ENCODE measurements at places on chromosomes 3 and 15.
A peak's percentile ranks its signal among the peaks of the same experiment; 100 is the strongest.

- DNase-seq: no peak
Observed at GRCh38 chr3:150760431-150761200, 2.4 kb downstream of the SIAH2 start.

GRCh38 chr3:49723296-49723627 lies 489 bp downstream of the GMPPB start:
- peak; percentile 40 for DNase-seq

GRCh38 chr15:59438625-59439290 lies 772 bp downstream of the FAM81A start:
- peak; percentile 8 for DNase-seq

GRCh38 chr3:131730581-131730980 lies 227.8 kb upstream of the MRPL3 start:
- no peak for DNase-seq

DNA sequence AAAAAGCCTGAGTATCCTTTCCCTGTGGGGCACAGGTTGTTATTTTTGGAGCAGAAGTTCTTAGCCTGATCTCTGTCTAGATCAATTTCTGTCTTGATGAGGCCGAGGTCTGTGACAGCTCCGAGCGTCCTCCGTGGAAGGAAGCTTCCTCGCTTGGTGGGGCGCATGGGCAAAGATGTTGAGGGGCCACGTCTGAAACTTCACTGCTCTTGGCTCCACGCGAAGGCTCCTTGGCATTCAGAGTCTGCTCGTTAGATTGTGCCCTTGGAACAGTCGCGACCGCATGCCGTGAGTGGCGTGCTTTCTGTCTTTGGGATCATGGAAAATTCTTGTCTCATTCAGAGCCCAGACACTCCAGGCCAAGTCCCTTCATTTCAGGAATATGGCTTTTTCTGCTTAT lies 13.7 kb downstream of the GRK7 start:
- no peak for DNase-seq

DNA sequence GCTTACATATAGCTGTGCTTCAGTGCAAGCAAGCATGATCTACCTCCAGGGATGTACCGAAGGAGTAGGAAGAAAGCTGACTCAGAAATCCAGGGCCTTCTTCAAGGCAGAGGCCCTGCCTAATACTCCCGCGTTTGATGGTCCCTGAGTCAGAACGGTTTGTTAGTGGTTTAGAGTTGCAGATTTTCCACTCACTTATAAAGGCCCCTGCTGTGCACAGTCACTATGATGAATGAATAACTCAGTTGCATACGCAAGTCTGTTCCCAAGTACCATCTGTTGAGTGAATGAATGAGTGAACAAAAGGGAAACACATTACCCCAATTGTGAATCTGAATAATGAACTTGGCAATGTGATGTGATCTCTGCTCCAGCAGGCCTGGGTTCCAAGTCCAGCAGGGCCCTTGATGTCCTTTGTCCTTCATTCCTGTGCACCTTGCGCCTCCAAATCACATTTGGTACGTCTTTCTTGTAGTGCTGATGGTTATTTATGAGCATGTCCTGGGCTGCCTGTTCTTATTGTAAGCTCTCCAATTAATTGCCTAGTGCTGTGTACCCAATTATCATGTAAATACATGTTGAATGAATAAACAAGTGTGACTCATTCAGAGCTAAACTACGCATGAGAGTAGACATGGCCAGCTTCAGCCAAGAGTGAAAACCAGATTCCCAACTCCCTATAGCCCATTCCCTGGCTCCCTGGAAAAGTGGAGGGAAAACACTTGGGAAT lies 85.3 kb upstream of the LIMD1 start:
- peak; percentile 81 for DNase-seq

DNA sequence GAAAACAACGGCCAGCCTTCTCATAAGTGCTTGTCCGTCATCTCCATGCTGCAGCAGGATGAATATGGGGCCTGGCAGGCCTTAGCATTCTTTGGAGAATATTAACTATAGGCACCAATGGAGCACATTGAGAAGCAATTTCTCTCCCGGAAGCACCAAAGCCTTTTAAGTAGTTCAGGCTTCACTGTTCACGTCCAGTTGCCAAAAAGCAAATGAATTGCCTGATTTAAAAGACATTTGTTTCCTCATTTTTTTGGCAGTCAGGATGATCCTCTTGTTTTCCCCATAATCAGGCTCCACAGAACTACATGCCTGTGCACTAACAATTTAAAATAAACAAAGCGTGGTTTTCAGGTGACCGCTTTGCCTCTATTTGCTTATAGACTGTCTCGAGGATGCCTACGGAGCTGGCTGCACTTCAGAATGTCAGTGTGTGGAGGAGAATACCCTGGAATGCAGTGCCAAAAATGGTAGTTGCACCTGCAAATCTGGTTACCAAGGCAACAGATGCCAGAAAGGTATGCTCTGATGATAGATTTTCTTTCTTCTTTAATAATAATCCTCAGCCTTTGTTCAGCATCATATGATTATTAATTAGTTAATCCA lies 725.2 kb upstream of the GOLIM4 start:
- DNase-seq: no peak

DNA sequence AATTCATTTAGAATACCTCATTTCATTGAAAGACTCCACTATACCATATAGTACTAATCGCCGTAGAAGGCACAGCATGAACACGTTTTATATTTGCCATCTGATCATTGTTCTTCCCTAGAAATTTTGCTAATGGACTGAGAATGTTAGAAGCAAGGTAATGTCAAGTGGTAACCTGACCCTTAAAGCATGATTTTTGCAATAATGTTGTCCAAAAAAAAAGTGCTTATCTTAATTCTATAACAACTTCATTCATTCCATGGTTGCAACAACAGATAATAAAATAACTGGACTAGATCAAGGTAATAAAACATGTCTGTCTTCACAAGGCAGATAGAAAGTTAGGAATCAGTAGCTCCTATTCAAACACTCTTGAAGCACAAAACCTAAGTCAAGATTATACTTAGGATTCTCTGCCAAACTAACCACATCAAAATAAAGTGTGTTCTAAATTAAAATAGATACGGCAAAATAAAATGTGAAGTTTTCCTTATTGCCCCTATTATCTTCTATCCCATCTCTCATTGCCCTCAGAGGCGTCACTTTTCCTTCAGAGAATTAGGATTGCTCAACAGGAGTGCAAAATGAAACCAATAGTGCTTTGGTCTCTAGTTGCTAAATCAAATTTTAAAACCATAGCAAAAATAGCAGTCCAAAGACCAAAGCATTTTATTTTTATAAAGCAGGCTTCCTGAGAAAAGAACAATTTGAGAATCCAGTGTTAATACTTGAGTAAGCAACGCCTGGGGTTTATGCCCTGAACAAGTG lies 317.4 kb upstream of the UBE2E2 start:
- no peak for DNase-seq

- DNase-seq: no peak
Observed at GRCh38 chr3:146470425-146470990, 1.1 kb upstream of the PLSCR2 start.

DNA sequence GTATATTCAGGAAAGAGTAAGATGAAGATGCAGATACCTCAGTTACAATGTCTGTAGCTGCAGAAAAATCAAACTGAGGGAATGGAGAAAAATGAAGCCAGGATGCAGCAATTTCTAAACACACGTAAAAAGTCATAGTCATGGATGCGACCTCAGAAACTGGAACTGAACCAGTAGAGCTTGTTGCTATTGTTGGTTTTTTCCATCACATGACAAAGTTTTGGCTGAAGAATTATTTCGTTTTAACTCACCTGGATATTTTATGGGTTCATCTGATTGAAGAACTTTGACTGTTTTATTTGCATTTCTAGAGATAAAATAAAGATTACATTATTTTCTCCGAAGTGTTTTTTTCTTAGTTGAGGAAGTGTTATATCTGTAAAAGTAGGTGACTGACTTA lies 591.2 kb downstream of the ZBBX start:
- DNase-seq: no peak

DNA sequence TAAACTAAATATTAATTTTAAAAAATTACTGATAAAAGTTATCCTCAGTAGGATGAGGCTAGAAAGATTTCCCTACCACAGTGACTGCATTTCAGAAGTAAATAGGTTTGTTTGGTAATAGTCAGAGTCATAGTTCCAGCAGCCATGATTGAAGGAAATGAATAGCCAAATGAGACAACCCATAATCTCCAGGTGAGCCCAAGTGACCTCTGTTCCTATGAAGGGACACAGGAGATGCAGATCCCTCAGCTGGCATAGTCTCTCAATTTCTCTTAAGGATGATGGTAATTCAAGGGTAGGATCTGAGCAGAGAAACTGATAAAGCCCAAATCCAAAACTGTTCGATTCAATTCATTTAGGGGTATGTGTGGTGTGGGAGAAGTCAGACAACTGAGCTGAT lies 461.8 kb downstream of the RAP2B start:
- no peak for DNase-seq

GRCh38 chr3:171199473-171199829 lies 172.9 kb upstream of the SLC2A2 start:
- DNase-seq: no peak

- DNase-seq: no peak
Observed at GRCh38 chr15:58474741-58475323, 43.0 kb downstream of the LIPC start.

- no peak for DNase-seq
Observed at GRCh38 chr3:71541313-71541712, 42.2 kb downstream of the FOXP1 start.

GRCh38 chr3:150737874-150738679 lies 24.9 kb downstream of the SIAH2 start:
- DNase-seq: no peak

- DNase-seq: peak; percentile 69
Observed at GRCh38 chr15:68589783-68590710, 11.3 kb downstream of the CORO2B start.

GRCh38 chr3:33167284-33167683 lies 51.3 kb downstream of the SUSD5 start:
- DNase-seq: no peak

GRCh38 chr15:94610485-94610884 lies 379.1 kb downstream of the MCTP2 start:
- no peak for DNase-seq

GRCh38 chr3:125042725-125043406 lies 12.9 kb downstream of the HEG1 start:
- DNase-seq: no peak

GRCh38 chr3:56801662-56802377 lies at the start of gene ARHGEF3:
Gene ARHGEF3, minus strand, starts transcription at chr3:56801949. Its CDS starts 151 bp downstream, at chr3:56801798.
- DNase-seq: no peak

GRCh38 chr3:186598108-186598784 lies 14.6 kb upstream of the AHSG start:
- no peak for DNase-seq

- DNase-seq: no peak
Observed at GRCh38 chr3:184351511-184352148, 9.8 kb downstream of the CLCN2 start.

DNA sequence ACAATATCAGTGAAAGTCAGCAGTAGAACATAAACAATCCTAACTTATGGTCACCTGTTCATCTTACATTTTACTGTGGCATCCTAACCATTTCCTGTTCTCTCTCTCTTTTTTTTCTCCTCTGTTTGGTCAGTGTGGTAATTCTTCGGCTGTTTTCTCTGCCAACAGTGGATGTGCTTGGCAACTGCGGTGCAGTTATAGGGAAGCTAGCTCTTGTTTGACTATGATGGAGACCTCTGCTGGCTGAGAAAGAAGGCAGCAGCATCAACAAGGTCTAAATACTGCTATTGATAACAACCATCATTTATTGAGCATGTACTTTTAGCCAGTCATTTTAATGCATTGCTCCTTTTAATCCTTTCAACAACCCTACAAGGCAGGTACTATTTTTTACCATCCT lies 723 bp upstream of the DRD3 start:
- DNase-seq: no peak

DNA sequence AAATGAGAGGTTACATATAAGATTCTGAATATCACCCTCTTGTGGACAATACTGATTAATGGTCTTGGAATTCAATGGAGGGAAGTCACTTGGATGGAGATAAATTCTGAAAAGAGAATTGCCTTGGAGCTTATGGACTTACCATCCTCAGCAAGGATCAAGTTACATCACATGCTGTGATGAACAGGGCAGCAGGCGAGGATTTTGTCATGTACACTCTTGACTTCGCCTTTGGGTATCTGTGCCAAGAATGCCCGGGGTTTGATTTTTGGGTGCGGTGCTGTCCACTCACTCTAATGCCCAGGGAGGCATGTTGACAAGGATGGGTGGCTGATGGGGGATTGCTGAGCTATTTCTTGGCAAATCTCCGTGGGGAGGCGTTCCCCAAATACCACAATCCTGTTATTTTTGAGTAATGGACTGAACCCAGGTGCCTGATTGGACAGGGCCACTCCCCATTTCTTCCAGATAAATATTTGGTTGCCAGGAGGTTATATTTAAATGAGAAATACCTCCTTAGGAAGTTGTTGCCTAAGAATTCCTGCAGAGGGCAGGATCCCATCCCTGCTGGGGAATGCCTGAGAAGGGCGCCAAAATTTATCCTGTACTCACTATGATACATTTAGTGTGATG lies 96.3 kb downstream of the TPRG1 start:
- no peak for DNase-seq

DNA sequence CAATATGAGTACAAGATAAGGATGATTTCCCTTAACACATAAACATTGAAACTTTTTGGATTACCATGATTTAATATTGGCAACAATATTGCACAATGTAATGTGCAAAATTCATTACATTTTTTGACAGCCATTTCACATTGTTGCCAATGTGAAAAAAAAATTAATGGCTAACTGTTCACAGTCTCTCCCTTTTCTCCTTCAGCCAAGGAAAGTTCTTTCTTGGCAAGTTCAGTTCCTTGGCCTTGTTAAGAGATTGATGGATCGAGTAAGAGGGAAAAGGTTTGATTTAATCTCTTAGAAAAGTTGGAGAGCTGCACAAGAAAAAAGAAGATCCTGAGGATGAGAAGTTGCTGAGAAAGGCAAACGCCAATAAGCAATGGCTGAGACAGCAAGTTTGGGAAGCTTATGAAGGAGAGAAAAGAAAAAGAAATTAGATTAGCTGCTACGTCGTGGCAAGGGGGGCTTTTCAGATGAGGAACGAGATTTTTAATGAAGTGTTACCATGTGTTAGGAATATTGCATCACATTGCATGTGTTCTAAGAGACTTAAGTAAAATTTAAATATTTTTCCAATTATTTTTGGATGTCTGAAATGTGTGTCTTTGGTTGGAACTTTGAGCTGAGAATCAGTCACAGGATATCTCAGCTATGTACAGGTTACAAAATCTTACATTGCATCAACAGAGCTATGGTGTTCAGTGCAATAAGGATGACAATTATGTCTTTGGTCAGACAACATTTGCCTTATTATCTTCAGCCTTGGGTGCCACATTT lies 61.4 kb upstream of the ZNF280D start:
- no peak for DNase-seq

DNA sequence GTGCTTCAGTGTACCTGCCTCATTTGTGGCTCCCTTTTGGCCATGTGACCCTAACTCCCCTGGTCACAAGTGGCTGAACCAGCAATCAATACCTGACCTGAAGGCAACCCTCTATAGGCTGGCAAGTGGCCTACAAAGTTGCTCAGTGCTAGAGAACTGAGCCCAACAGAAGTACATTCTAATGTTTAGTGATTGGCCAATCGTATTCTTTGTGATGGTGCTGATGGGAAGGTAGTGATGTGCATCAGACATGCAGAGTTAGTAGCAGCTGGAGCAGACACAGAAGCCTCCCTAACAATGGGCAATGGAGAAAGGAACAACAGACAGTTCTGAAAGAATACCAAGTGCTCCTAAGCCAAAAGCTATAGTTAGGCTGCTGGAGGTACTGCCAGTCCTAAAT lies 10.4 kb upstream of the ATOSA start:
- DNase-seq: no peak

GRCh38 chr15:63156086-63156710 lies 1.1 kb downstream of the RPS27L start:
- DNase-seq: no peak

- DNase-seq: no peak
Observed at GRCh38 chr15:87871731-87872320, 384.7 kb downstream of the NTRK3 start.

Data from nucleus accumbens (tissue), 56 donors.